Stimulated activated CD8-positive, alpha-beta memory T cell treated with anti-CD3 and anti-CD28 coated beads, Interleukin-15, amount 100 ng/mL, for 4 hours (primary cell): ENCODE measurements at places on chromosomes 5 and 9.
A peak's percentile ranks its signal among the peaks of the same experiment; 100 is the strongest.

DNA sequence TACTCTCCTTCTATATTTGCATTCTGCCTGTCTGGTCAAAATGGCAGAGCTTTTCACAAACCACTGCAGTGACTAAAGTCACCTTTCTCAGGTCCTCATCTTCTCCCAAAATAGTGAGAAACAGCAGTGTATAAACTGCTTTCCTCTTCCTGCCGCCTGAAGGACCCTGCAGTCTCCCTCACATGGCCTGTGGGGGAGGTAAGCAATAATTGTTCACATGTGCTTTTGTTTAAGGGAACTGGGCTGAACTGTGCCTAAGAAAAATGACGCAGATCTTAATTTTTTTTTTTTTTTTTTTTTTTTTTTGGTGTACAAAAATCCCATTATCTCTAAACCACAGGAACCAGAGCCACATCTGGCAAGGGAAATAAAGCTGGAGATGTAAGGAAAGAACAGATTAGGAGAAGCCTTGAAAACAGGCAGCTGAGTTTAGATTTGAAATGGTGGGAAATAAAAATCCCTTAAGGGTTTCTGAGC, 131.7 kb upstream of the VLDLR start:
- DNase-seq = no peak

DNA sequence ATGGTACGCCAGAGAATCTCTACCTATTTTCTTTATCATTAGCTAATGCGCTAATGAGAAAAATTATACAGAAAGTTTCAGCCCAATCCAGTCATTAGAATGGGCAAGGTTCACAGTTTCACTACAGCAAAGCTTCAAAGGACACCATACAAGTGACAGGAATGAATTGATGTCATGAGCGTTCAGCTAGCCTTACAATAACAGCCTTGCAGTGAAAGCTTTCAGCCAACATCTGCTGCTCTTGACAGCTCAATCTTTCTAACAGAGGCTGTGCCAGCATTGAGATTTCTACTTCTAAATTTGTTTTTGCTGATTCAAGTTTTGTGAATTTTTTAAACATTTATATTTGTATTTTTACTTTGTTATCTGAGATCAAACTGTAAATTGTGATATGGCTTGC, 302.4 kb upstream of the FAM174A start:
- DNase-seq = no peak

GRCh38 chr9:87570000-87570908, 72.6 kb downstream of the DAPK1 start:
- no peak for DNase-seq

GRCh38 chr5:133520062-133520461, 92.3 kb downstream of the FSTL4 start:
- DNase-seq = no peak

DNA sequence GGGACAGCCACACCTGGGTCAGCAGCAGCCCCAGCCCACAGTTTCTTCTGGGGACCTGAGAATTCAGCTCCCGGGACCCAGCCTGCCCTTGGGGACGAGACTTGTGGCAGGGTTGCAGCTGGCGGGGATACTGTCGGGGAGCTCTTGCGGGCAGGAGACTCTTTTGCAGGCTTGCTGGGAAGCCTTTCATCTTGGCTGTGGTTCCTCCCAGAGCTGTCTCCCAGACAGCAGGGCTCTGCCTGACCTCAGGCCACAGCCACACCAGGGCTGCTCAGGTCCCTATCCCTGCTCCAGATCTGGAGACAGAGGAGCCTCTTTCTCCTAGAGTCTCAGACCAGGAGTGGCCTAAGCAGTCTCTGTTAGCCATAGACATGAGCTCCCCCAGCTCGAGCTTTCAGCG, 4.7 kb upstream of the MYMK start:
- DNase-seq = no peak

DNA sequence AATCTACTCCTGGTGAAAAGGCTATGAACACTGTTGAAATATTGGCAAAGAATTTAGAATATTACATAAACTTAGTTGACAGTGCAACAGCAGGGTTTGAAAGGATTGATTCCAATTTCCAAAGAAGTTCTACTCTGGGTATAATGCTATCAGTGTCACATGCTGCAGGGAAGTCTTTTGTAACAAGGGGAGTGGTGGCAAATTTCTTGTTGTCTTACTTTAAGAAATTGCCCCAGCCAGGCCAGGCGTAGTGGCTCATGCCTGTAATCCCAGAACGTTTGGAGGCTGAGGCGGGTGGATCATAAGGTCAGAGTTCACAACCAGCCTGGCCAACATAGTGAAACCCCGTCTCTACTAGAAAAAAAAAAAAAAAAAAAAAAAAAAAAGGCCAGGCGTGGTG, 86.3 kb upstream of the OTULINL start:
- DNase-seq = no peak

DNA sequence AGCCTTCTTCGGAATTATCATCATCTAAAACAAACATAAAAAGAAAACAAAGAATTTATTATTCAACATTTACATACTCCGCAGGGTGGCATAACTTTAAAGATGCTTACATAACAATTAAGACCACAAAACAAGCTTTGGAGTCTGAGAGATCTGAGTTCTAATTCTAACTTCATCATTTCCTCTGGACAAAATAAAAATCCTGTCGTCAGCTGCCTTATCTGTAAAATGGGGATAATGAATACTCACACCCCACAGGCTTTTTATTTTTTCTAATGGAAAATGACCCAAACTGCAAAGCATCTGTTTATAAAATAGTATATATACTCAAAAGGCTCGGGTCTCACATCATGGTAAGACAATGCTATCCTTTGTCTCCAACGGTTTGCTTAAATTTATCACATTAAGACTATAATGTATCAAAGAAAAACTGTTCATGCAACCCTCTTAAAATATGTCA, 4.3 kb downstream of the ARRDC3 start:
- DNase-seq = no peak

DNA sequence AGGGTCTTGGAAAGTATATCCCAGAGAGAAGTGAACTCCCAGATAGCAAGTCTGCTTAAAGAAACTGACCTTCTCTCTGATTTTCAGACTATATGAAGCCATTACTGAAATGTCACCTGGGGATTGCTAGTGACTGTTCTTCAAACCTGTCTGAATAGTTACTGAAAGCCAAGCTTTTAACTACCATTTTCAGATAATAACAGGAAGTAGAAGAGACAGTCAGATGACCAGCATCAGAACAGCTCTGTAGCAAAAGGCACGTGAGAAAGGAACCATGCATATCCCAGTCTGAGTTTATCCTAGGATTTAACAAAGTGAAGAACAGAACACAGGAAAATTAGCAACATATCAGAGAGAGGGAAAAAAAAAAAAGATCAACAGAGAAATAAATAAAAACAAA, 74.9 kb upstream of the SELENOP start:
- no peak for DNase-seq

GRCh38 chr9:76817489-76817888, 53.3 kb downstream of the PCA3 start:
- DNase-seq = no peak

DNA sequence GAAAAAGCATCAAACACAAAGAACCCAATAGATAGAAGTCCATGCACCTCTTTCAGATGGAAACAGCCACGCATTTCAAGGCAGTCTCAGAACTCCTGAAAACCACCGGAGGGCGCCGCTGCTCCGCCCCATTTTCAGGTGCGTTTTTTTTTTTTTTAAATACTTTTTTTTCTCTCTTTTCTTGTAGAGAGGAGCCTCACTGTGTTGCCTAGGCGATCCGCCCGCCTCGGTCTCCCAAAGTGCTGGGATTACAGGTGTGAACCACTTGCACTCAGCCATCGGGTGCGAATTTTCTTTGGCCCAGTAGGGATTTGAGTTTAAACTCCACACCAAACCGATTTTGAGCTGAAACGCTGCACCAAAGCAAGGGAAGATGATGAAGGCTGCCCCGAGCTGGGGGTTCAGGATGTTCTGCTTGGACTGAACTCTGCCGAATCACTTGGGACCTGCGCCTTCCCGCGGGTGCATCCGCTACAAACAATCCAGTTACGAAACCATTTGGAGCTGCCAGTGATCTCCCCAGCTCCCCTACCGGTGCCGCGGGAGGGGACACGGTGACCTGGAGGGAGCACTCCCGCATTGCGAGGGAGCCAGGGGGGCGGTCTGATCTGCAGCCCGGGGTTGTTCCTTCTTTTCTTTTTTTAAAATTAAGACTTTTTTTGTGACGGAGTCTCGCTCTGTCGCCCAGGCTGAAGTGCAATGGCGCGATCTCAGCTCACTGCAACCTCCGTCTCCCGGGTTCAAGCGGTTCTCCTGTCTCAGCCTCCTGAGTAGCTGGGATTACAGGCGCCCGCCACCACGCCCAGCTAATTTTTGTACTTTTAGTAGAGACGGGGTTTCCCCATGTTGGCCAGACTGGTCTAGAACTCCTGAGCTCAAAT, 1.4 kb downstream of the PTGR1 start:
- DNase-seq = peak; percentile 6

- DNase-seq = no peak
Observed at GRCh38 chr9:109974143-109974917, 194.3 kb downstream of the PALM2AKAP2 start.

- no peak for DNase-seq
Observed at GRCh38 chr5:1733369-1733768, 66.3 kb downstream of the MRPL36 start.

DNA sequence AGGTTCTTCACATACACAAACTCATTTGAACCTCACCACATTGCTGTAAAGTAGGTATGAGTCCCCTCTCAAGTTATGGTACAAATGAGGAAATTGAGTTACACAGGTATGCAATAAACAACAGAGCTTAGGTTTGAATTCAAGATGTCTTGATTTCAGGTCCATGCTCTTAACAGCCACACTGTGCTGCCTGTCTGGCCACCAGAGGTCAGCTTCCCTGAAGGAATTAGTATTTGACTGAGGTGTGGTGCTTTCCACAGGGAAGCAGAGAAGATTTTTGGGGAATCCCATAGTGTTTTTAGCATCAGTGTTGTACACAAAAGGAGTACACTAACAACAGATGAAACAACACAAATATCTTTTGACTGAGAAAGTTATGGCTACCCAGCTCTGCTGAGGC, 94.4 kb upstream of the ITGA1 start:
- no peak for DNase-seq

GRCh38 chr5:151739395-151739794, 19.0 kb downstream of the ATOX1 start:
- no peak for DNase-seq

- no peak for DNase-seq
Observed at GRCh38 chr5:149635394-149635793, 54.1 kb downstream of the ARHGEF37 start.

DNA sequence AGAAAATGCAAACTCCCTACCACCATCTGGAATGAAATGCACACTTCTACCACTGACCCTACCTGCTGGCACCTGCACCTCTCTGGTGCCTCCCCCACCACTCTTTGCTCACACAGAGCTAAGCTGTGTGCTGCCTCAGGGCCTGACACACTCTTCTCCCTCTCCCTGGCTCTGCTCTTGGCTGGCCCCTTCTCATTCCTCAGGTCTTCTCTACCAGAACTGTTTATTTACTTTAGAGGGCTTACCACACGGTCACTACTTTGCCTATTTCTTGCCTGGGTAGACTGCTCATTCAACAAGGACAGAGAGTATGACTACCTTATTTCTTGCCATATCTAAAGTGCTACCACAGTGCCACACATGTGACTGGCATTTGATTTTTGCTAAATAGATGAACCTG, 3.3 kb downstream of the REEP5 start:
- DNase-seq = no peak

DNA sequence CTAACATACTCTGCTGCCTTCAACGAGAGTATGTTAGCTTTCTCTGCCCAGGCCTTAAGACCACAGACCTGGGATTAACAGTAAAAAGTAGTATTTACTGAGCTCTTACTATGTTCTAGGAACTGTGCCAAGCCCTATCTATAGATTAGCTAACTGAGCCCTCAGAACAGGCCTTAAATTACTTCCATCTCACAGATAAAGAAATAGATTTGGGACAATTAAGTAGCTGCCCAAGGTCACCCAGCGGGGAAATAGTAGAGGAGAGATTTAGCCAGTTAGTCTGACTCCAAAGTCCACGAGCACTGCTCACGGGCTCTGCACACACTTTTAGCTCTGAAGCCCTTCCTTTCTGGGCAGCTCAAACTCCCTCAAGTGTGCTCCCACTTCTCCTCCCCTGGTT, 64.5 kb upstream of the EQTN start:
- DNase-seq = no peak
